ENCODE measurements at places on chromosomes 16 and 17.

DNA sequence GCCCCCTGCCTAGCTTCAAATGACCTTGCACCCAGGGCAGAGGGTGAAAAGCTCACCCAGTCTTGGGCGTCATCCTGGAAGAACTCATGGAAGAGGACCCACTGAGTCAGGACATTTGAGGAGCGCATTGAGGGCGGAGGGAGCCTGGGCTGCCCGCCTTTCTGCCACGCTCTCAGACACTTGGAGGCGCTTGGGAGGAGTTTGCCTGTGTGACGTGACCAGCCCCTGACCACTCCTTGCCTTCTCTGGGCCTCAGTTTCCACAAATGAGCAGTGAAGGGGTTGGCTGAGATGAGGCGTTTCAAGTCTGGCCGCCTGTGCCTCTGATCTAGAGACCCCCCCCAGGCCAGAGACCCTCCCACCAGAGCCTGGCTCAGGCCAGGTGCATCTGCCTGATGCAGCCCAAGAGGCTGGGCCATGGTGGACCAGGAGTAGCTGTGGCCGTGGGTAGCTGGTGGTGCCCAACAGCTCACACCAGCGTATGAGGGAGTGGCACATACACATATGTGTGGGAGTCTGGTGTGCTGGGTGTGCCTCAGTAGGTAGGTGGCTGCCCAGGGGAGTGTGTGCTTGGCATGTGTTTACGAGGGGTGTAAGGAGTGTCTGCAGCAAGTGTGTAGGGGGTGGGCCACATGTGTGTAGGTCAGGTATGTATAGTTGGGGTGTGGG, 80.2 kb upstream of the TOB1 start:
- no peak for DNase-seq

- no peak for DNase-seq
These were observed 60.4 kb downstream of the NOG start for GRCh38 chr17:56653877-56654276.

- DNase-seq, result peak; percentile 66
These were observed 14.5 kb downstream of the GLIS2 start for GRCh38 chr16:4330277-4330874.

DNA sequence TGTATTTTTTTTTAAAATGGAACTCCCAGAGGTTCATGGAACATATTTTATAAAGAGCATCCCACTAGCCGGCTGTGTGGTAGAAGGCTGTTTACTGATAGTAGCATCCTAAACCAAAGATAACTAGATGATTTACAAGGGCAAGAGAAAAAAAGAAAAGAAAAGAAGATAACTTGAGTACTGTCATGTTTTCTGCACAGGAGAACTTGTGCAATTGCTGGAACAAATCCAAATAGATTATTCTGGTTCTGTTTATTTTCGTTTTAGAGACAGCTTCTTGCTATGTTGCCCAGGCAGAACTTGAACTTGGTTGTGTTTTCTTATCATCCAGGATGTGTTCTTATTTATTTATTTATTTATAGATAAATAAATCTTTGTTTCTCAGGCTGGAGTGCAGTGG, 20.9 kb upstream of the PPM1D start:
- no peak for DNase-seq

DNA sequence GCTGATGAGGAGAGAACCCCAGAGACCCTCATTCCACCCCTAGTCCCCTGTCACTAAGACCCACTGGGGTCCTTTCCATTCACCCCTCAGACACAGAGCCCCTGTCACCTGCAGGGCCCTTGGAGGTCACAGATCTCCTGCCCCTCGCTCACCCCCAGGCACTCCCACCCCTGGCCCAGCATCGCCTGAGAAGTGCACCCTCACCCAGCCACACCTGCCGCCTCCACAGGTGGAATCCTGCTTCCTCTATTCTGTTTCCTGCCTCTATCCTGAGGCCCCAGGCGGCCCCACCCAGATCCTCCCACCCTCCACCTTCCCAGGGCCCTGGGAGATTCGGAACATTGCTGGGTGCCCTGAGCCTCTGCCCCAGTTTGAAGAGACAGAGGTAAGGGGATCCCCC, 13.8 kb upstream of the KRT17 start:
- DNase-seq, result no peak

DNA sequence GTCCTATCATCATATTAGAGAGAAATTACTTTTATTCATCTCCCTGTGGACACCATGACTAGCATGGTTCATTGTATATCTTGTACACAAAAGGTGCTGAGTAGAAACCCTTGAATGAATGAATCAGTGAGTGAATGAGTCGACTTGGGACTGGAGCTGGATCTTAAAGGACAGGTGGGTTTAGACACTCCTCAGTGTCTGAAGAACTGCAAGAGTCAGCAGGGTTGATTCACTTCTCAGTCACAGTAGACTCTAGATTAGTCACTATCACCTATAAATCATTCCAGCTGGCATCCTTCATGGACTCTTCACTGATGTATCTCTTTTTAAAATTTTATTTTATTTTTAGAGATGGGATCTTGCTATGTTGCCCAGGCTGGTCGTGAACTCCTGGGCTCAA, 30.1 kb upstream of the PMFBP1 start:
- DNase-seq, result no peak

GRCh38 chr16:11271610-11272009, 1.8 kb downstream of the PRM3 start:
- no peak for DNase-seq

DNA sequence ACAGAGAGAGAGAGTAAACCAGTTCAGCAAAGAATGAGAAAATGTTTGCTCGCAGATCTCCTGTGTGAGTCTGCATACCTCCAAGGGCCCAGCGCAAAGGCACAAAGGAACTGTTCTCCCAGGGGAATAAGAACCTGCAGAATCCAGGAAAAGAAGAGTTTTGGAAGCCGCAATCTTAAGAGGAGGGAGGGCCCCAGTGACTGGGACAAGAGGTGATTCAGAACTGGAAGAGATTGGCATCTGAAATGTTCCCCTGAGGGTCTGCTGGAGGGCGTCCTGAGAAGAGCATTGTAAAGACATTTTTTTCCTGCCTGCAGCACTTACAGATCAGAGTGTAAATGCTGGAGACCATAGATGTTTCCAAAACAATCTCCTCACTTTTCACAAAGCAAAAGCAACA, 6.1 kb downstream of the ATMIN start:
- DNase-seq, result no peak

- no peak for DNase-seq
These were observed 33.0 kb downstream of the COG7 start for GRCh38 chr16:23420011-23420410.

GRCh38 chr17:18093616-18094408, 6.1 kb downstream of the DRG2 start:
- DNase-seq, result no peak

Data from immature natural killer cell (primary cell).